ENCODE measurements at places on chromosomes 16 and 17.
A peak's percentile ranks its signal among the peaks of the same experiment; 100 is the strongest.

DNA sequence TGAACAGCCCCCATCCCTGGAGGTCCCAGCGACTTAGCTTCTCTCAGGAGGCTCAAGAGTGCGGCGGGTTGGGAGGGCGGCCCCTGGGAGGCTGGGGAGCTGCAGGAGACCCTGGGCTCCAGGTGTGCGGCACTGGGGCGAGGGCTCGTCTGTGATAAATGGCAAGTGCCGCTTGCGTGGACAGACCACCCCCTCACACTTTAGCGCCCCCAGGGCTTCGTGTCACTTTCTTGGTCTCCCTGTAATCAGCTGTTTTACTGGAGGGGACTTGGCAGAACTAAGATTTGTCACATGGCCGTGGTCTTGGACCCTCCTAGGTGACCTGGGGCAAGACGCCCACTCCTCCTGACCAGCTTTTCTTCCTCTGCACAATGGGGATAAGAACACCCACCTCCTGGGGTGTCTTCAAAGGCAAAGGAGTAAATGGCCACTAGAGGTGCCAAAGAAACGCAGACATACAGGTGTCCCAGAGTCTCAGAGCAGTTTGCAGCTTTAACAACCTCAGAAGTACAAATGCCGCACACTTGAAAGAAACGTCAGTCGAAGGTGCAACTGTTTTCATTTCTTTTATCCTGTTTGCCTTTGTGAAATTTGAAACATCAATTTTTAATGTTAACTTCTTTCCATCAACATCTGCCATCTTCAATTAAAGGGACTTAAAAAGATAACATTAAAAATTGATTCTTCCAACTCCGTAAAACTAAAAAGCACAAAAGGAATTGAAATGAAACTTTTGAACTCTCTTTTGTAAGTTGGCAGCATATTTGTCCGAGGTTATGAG lies 946 bp downstream of the OSGIN1 start:
- peak; percentile 21 for DNase-seq

- DNase-seq, result no peak
Measured at GRCh38 chr16:72997141-72997542, 50.8 kb downstream of the ZFHX3 start.

DNA sequence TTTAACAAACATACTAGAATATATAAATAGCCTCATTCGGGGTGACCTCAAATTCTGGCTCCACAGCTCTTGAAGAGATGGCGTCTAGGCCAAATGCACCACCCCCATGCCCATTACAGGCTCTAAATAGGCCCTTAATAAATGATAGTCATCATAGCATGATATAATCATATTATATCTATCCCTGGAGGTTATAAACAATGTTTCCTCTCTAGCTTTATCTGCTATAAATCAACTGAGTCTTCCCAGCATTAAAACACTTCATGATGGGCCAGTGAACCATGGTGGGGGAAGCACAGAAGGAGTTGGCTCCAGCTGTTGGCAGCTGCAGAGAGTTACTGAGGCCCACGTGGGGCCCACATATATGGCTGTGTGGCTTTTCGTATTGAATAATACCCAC lies 214.9 kb upstream of the MPHOSPH6 start:
- no peak for DNase-seq

DNA sequence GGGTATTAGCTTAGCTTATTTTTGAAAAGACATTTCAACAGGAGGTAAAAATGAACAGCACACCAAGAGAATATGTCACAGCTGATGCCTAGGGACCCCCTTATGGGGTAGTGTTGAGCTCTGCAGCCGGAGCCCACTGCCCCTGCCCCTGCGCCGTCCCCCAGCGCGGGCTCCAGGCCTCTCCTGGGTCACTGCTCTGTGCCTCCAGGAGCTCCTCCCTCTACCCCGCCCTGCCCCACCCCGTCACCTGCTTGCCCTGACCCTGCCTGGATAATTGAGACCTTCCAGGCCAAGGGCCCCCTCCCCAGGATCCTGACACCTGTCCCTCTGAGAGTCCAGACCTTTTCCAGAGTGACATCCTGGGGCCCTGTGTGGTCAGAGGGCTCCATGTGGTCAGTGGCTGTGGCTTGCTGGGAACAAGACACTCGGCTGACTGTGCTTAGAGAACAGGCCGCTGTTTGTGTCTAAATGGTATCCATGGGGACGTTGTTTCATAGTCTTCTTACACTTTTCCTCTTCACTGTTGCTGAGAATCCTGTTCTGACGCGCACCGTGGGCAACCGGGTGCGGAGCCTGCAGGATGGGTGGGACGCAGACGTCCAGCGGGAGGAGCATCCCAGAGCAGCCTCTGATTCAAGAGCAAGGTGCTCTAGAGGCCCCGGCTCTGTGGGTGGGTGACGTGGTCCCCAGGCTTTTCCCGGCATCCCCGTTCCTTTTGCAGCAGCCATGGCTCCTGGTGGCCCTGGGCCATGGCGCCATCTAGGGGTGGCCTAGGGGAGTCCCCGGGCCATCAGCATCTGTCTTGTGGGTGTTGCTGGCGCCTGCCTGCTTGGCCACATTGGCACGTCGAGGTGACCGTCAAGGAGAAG lies 20.0 kb upstream of the WFIKKN1 start:
- DNase-seq, result peak; percentile 47

GRCh38 chr17:42784811-42785592 lies 4.6 kb downstream of the WNK4 start:
- DNase-seq, result no peak

DNA sequence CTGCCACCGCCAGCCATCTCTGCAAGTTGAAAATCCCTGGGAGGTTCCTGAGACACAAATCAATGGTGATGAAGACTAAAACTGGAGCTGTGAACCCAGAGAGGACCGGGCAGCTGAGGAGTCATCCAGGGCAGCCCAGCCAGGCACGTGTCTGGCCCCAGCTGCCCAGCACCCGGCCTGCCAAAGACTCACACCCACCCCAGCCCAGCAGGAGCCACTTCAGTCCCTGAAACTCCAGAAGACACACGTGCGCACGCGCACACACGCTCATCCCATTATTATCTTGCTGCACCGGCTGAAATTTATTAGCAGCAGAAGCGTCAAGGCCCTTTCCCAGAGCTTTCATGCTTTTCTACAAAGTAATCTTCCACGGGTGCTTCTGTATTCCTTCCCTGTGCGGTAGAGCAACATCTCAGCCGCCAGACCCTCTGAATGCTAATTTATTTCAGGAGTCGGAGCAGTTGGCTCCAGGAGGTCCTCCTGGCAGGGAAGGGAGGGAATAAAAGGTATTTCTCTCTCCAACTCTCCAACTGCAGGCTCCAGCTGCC lies 59.8 kb upstream of the RBFOX3 start:
- DNase-seq, result no peak

All from activated CD4-positive, alpha-beta memory T cell treated with anti-CD3 and anti-CD28 coated beads, Interleukin-2, amount 10 ng/mL, durations not matched to agents 7 days and 5 days (primary cell).